ENCODE measurements at places on chromosomes 3 and 15.
A peak's percentile ranks its signal among the peaks of the same experiment; 100 is the strongest.

DNA sequence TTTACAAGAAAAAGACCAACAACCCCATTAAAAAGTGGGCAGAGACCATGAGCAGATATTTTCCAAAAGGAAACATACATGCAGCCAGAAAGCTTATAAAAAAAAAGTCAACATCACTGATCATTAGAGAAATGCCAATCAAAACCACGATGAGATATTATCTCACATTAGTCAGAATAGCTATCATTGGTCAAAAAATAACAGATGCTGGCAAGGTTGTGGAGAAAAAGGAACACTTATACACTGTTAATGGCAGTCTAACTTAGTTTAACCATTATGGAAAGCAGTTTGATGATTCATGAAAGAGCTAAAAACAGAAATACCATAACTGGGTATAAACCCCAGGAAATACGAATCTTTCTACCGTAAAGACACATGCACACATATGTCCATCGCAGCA, 76.3 kb downstream of the SUCNR1 start:
- no peak for DNase-seq

GRCh38 chr3:68033867-68034266, 379.5 kb upstream of the SUCLG2 start:
- no peak for DNase-seq

DNA sequence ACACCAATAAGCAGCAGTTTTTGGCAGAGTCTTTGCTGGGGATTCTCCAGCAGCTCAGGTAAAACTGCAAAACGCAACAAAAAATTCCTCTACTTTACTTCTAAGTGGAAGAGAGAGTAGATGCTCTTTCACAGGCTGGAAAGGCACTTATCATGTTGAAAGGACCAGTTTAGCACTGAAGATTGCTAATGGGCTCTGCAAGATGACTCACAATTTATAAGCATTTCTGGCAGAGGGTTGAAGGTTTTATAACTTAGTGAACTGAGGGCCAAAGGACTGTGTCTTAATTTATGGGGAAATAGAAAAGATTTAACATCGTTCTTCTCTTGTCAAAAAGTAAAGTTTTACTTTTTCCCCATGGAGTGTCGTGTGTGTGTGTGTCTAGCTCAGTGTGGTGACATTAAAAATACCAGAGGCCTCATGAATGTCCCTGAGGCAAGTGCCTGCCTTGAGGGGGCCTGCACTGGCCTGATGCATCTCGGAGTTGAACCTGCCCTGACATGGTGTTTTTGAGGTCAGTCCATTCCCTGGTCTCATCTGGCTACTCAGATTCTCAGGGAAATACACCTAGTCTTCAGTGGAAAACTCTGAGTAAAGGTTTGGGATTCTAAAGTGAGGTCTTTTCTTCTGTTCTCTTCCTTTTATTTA, 1092.0 kb downstream of the NAALADL2 start:
- no peak for DNase-seq

DNA sequence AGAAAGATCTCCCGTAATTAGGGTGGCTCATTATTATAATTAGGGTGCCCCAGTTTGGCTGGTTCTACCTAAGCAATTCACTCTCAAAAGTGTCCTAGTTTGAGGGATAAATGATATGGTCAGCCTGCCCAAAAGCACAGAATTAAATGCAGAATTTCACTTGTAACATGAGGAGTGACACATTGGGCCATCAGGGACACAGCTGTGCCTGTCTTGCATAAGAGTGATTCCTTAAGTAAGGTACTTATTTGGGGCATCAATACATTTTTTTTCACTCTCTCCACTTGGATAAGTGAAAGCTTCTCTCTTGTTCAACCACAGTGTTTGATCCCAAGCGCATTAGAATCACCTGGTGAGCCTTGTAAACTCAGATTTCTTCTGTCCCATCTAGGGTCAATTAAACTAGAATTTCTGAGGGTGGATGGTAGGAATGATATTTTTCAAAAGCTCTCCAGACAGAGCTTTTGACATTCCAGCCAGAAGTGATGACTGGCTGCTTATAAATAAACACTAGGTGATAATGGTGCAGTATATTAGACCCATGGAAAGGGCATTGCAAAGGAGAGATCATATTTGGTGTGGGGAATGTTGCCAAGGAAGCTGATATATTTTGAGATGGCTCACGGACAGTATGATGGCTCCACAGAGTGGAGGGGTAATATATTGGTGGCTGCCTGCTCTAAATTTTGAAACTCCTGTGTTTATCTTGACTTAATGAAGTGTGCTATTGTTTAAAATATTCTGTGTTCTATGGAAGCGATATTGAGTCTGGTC, 458.1 kb upstream of the RASGRP1 start:
- DNase-seq: no peak

GRCh38 chr3:14514323-14514720, 25.8 kb downstream of the GRIP2 start:
- DNase-seq: no peak

- DNase-seq: no peak
Observed at GRCh38 chr3:103189941-103190340, 755.1 kb downstream of the ZPLD1 start.

GRCh38 chr15:91136386-91136923, 36.4 kb downstream of the SV2B start:
- no peak for DNase-seq

- peak; percentile 63 for DNase-seq
Observed at GRCh38 chr3:122977746-122978466, 49.7 kb downstream of the SEMA5B start.

GRCh38 chr3:151112731-151113130, 27.3 kb downstream of the MED12L start:
- DNase-seq: no peak

DNA sequence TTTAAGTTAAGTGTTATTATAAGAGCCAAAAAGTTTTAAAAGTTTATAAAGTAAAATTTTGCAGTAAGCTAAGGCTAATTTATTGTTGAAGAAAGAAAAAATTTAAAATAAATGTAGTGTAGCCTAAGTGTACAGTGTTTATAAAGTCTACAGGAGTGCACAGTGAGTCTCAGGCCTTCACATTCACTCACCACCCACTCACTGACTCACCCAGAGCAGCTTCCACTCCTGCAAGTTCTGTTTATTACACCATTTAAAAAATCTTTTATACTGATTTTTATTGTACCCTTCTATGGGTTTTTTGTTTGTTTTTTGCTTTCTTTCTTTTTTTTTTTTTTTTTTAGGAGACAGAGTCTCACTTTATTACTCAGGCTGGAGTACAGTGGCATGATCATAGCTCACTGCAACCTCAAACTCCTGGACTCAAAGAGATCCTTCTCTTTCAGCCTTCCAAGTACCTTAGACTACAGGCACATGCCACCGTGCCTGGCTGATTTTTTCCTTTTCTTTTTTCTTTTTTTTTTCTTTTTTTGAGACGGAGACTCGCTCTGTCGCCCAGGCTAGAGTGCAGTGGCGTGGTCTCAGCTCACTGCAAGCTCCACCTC, 25.9 kb downstream of the CSTA start:
- no peak for DNase-seq

- no peak for DNase-seq
Observed at GRCh38 chr15:60121845-60122244, 117.7 kb downstream of the FOXB1 start.

- DNase-seq: no peak
Observed at GRCh38 chr3:178406206-178406605, 130.0 kb upstream of the KCNMB2 start.

DNA sequence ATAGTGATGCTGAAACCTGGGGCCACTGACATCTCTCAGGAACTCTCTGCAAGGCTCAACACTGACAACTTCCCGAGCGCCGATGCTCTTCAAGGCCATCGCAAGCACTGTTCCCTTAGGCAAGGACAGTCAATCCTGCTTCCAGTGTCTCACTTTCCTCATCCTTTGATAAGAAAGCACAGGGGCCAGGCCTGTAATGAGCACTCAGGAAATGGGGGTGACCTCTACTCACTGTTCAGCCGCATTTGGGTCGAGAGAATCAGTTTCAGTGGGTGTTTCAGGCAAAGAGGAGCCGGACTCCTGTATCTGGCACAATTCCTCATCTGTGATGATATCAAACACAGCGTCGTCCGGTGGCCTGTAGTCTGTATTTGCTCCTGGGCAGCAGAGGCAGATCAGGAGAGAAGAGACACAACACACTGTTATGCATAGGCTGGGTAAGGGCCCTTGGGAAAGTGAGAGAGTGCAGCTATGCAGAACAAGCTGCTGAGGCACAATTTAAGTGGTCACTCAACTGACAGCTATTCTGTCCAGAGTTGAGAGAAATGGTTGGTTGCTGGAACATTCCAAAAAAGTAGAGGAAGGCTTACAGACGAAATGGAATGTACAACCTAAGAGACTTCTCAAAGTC, 11.9 kb downstream of the CXCR6 start:
- peak; percentile 33 for DNase-seq

DNA sequence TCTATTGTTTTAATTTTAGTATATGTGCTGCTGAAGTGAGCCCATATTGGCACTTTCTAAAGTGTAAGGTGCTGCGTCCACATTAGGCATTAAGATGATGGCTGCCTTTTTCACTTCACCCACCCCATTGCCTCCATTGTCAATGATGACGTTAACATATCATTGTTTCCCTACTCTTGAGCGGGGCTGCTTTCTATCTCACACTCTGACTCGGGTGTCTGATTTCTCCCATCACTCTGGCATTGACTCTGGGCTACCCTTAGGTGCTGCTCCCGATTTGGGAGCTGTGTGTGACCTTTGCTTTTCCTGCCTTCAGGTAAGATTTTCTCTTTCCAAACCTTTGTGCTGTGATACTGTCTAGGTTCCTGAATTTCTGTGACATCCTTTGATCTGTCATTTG, 28.8 kb downstream of the CGNL1 start:
- no peak for DNase-seq

- DNase-seq: no peak
Observed at GRCh38 chr15:62212741-62213140, 47.7 kb upstream of the C2CD4B start.

- no peak for DNase-seq
Observed at GRCh38 chr15:58583171-58583908, 151.5 kb downstream of the LIPC start.

- DNase-seq: no peak
Observed at GRCh38 chr3:106193876-106194275, 325.1 kb upstream of the CBLB start.

- no peak for DNase-seq
Observed at GRCh38 chr3:14410503-14411165, 8.2 kb downstream of the SLC6A6 start.

- DNase-seq: no peak
Observed at GRCh38 chr15:85580879-85581278, 200.5 kb downstream of the AKAP13 start.

GRCh38 chr3:13069495-13069894, 3.7 kb downstream of the IQSEC1 start:
- no peak for DNase-seq

DNA sequence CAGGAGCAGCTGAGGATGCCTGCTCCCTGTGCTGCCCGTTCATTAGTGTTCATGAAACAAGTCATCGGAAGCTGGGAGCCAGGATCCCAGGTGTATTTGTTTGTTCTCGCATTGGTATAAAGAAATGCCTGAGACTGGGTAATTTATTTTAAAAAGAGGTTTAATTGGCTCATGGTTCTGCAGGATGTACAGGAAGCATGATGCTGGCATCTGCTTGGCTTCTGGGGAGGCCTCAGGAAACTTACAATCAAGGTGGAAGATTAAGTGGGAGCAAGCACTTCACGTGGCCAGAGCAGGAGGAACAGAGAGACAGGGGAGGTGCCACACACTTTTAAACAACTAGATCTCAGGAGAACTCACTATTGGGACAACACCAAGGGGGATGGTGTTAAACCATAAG, 5.5 kb upstream of the HYKK start:
- DNase-seq: no peak

GRCh38 chr3:10278501-10278900, 14.2 kb downstream of the GHRL start:
- no peak for DNase-seq

- DNase-seq: no peak
Observed at GRCh38 chr3:138873471-138874278, 38.9 kb upstream of the PIK3CB start.

Data from SK-N-SH (cell line).